Calu3 (cell line): ENCODE measurements at places on chromosomes 2 and 18.

DNA sequence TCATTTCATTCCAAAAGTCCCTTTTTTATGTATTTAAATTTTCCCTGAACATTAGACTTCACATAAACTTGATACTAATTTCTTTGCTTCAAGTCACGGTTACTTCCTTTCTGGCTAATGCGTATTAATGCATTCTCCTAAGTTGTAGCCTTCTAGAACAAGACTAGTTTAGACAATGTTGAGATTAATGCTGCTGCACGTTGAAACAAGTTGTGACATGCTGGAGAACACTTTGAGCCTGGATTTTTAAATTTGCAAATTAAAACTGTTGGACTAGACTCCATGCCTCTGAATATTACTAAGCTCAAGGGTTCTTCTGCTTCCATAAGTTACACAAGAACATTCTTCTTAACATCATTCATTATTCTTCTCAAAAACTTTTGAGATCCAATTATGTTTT, 29.1 kb downstream of the ID2 start:
- no peak for DNase-seq

GRCh38 chr2:232894746-232895145, 24.7 kb downstream of the SNORC start:
- no peak for DNase-seq

- no peak for DNase-seq
Measured at GRCh38 chr18:33470216-33470615, 29.7 kb upstream of the CCDC178 start.

DNA sequence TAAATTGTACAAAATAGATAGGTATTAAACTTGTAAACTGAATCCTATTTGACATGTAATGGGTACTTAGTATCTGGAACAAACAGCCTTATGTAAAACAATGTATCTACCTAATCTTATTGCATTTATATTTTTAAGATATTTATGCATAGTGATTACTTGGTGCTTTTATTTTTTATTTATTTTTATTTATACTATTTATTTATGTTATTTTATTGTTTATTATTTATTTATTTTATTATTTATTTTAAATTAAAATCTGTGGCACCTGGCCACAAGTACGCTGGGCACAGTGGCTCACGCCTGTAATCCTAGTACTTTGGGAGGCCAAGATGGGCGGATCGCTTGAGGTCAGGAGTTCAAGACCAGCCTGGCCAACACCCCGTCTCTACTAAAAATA, 26.9 kb downstream of the MRO start:
- no peak for DNase-seq

GRCh38 chr2:106137731-106138521, 56.2 kb downstream of the UXS1 start:
- DNase-seq, result no peak

DNA sequence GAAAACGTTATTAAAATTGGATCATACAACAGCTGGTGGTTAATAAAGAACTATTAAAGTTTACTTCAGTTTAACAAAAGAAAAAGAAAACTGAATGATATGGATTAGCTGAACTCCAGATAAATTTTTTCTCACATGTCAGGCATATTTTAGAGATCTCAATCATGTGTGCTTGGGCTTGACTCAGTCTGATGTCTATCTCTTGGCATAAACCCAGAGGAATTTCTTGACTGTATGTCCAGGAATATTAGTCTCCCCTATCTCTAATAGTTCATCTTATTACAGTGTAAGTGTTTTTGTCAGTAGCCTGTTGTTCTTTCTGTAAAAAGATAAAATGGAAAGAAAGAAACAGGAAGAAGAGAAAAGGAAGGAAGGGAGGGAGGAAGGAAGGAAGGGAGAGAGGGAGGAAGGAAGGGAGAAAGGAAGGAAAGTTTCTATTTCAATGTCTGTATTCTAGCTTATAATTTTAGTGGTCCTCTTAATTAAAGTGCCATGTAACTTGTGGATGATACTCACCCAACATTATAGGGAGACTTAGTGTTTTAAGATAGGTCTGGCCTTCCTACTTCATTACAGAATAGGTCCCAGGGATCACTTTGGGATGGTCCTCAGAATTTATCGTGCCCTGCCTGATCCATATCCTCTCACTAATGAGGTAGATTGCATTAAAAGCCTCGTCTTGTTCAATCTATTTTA, 99.7 kb upstream of the UGP2 start:
- no peak for DNase-seq

- DNase-seq, result peak; percentile 56
Measured at GRCh38 chr2:143936848-143937722, 582.8 kb downstream of the ZEB2 start.

DNA sequence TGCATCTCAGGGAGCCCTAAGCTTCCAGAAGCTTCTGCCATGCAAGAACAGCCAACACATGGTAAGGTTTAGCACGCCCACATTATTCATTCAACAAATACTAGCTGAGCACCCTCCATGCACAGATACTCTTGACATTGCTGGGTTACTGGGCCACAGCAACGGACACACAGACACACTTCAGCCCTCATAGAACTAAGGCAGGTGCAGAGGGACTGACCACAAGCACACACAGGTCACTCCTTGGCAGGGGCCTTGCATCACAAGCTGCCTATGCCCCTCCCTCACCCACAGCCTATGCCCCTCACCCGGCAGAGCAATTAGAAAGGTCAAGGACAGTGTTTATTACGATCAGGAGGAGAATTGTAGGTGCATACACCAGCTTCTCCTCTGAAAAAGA, 15.8 kb downstream of the SLC14A2 start:
- no peak for DNase-seq

- DNase-seq, result no peak
Measured at GRCh38 chr2:241211276-241211675, 22.8 kb downstream of the ANO7 start.

DNA sequence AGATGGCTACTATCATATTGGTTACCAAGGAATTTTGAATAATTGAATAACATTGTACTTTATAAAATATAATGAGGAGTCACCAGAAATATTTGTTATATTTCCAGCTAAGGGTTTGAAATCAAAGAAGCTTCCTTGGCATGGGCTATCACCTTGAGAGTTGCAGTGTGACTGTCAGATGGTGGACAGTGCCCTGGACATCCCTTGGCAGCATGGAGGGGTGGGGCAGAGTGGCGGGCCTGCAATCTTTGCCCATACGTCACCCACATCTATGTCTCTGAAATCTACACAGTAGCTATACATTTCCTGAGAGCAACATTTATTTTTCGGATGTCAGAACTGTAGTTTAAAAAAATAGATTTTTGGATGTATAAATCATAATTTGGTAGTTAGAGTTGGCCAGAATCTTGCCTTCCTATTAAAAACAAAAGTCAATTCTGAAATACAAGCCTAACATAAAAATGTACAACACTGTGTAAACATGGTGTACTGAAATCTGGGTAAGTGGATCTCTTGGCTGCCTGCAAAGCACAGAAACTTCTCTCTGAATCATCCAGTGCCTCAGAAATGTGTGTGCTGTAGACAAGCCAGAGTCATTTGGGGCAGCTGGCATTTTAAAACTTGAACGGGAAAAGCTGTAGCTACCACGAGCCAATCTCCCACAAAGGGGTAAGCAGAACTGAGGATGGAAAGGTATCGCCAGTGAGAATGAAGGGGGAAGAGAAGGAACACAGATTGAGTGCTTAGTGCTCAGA, 124.2 kb upstream of the ARHGAP28 start:
- DNase-seq, result no peak

DNA sequence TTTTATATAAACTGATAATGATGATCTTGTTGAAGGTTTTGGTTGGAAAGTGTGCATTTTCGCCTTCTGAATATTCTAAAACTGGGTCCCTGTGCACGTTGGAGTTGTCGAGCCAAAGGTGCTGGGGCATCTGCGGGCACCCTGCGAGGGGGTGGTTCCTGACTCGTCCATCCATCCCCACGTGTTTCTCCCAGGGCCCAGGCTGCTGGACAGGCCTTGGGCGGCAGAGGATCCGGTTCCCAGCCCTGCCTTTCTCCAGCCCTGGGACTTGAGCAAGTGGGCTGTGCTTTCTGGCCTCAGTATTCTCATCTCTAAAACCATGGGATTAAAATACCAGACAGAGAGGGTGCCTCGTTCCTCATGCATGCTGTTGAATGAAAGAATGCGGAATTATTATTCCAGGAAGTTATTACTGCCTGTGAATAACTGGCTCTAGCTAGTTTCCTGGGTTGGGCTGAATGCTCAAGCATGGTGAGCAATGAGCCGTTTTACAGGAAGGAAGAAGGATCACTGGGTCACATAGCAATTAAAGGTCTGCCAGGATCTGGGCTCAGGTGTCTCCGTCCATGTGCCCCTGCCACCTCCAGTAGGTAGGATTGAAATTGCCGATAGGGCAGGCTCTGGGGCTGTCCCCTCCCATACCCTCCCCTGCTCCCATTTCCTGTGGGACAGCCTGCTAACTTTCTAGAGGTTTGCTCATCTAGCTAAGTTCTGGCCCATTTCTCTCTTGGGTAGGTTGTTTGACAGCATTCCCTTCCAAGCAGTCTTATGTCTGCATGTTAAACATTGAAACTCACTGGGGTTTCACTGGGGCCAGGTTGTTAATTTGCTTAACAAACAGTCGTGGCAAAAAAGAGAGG, 77.2 kb upstream of the HS6ST1 start:
- peak; percentile 19 for DNase-seq

DNA sequence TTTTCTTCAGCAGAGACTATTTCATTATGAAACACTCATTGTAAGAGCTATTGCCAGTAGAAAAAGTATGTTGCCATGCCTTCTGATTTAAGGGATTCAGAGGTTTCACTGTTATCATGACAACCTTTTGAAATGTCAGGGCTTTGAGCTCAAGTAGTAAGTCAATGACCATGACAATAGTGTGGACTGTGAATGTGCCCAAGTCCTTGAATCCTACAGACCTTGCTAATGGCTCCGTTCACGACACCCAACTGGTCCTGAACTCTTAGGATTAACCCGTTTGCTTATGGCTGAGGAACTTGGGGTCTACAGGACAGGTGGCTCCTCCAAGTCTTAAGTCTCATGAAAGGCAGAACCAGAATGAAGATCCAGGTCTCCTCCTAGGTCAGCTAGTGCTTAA, 17.6 kb upstream of the KIDINS220 start:
- DNase-seq, result no peak

GRCh38 chr18:79644006-79644665, 35.5 kb upstream of the CTDP1 start:
- DNase-seq, result peak; percentile 72

DNA sequence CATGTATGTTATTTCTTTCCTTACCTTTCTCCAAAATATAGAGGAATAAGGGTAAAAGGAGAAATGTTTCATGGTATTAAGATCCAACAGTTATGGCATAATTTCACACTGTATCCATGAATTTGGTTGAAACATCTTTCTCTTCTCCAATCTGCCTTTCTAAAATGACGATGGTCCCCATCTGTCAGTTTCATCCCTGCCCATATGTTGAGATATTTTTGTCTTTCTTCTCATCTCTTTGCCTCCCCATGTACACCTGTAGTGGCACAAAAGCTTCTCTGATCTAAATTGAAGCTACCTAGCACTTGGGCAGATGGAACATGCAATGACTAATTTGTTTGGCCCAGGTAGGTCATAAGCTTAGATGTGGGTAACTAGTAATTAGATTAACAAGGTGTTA, 90.7 kb upstream of the LRRTM1 start:
- DNase-seq, result no peak

GRCh38 chr2:129737660-129738527, 241.6 kb upstream of the RAB6C start:
- no peak for DNase-seq

DNA sequence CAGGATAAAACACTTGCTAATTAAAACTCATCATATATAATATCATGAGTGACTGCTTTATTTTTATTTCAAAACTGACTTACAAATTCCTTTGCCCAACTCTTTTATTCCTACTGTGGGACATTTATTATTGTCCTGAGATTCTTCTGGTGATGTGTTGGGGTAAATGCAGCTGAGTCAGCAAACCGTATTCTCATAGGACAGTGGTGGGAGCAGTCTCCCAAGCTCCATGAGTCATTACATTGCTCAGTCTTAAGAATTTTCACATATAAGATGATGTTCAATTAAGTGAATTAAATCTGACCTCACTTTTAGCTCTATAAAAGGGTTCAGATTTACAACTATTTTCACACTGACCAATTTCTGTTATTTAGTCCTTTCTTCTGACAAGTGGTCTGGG, 1530.7 kb downstream of the LRP1B start:
- no peak for DNase-seq

DNA sequence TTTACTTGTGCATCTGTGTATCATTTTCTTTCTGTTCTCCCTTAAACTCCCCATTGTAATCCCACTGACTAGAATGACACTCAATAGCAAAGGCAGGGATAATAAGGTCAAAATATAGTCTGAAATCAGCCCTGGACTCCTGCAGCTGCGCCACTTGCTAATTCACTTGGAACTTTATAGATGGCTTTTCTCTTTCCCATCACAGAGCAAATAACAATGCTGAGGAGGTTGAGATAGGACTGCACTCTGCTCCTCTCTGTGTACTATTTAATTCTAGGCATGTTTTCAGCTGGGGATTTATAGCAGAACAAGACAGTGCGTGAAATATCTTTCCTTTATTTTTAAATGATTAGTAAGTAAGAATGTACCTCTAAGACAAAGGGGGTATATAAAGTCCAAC, 324.2 kb downstream of the LNPK start:
- DNase-seq, result no peak

- DNase-seq, result no peak
Measured at GRCh38 chr2:83650161-83650560, 808.9 kb downstream of the SUCLG1 start.

DNA sequence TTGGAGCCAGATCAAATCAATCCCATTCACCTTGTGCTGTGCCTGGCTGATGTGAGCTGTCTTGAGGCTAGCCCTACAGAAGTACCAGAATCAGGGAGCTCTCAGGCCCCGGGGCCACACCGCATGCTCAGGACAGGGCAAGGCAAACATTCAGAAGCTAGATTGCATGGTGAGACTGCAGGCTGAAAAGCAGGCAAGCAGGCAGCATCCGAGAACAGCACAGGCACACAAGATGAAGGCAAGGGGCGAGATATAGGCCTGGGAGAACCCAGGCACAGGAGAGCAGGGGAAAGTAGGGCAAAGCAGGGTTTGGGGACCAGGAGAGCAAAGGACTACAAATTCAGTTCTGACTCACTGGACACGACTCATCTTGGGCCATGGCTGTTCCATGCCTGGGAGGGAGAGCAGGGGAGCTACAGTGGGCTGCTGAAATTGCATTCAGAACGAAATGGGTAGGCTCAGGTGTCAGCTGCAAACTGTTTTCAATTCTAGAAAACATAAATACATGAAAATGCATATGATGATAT, 59.6 kb downstream of the GALNT14 start:
- DNase-seq, result no peak

GRCh38 chr18:58806826-58807714, 57.6 kb upstream of the ZNF532 start:
- DNase-seq, result no peak

DNA sequence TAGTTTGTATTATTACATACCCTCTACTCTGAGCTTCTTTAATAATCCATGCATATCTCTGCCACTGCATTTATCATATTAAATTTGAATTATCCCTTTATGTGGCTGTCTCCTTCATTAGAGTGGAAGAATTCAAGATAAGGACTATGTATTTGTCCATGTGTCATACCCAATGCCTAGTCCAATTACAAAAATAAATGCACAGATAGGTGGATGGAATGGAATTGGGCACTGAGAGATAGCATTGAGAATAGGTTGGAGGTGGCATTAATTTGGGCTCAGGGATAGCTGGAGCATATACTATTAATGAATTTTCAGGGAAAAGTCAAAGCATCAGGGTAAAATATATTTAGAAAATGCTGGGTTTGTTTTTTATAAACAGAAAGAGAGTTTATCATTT, 893.2 kb downstream of the EPHA4 start:
- no peak for DNase-seq
